ENCODE measurements at places on chromosomes 2 and 18.

DNA sequence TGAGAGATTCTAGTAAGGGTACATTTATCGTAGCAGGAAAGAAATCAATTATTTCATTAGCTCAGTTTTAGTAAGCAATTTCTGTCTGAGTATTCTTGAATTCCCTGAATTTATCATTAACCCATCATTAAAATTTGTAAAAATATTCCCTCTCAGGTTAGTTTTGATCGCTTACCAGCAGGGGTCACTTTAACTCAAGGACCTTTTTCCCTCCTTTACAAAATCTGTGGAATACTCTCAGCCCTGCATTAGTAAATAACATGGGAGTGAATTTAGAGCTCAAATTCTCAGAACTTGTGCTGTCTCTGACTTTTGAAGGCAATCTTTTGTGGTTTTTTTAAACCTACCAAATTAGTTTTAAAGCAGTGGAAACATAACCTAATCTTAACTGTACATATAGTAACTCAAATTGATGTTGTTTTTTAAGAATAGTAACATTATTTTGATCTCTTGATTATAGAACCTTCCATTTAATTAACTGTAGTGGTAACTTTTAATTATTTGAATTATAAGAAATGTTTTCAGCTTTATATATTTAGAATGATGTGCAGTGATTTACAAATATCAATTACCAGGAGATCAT is 97.2 kb downstream of the AGPS start:
- DNase-seq, result no peak

GRCh38 chr18:63148449-63149301 is 170.9 kb downstream of the BCL2 start:
- no peak for DNase-seq

DNA sequence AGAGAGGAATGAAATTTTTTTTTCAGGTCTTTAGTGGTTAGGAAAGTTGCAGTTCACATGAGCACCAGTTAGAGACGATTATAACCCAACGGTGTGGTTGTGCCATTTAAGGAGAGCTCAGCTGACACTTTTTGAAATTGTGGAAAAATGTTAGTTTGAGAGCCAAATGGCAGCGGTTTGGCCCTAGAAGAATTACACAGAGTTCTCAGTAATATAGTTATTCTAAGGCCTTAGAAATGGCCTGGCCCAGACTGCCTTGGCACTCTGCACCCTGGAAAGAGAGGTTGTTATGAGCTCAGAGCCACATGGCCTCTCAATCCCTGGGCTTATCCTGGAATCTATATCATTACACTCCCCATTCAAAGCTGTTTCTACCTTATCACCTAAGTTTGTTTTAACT is 117.4 kb downstream of the RHBDD1 start:
- DNase-seq, result no peak

- DNase-seq, result no peak
These were observed 8.4 kb upstream of the VAPA start for GRCh38 chr18:9905401-9905922.

GRCh38 chr2:148451046-148451445 is 193.5 kb upstream of the EPC2 start:
- DNase-seq, result no peak

- DNase-seq, result no peak
These were observed 103.7 kb downstream of the NCK2 start for GRCh38 chr2:105848367-105848766.

DNA sequence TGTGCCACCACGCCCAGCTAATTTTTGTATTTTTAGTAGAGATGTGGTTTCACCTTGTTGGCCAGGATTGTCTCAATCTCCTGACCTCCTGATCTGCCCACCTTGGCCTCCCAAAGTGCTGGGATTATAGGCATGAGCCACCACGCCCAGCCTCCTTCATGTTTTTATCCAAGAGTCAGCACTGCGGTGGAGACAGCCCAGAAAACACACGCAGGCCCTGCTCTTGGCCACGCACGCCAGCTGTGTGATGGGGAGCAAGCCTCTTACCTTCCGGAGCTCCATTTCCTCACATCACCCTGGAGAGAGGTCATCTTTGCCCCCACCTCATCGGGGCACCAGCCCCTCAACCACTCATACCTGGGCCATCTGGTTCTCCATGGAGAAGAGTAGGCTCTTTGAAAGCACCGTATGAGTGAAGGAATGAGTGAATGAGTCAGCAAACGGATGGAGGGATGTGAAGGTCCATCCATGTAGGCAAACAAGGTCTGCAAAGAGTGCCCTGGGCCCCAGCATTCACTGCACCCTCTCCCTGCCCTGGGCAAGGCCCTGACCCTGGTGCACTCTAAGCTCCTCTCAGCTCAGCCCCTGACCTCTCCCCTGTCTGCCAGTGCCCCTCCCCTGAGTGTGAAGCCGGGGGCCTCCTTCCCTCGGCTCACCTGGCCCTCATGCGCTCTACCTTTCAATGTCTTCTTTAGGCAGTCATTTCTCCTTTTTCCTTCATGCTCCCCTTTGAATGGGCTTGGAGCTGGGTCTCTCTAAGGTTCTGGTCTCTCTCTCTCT is 7.4 kb downstream of the GYPC start:
- no peak for DNase-seq

DNA sequence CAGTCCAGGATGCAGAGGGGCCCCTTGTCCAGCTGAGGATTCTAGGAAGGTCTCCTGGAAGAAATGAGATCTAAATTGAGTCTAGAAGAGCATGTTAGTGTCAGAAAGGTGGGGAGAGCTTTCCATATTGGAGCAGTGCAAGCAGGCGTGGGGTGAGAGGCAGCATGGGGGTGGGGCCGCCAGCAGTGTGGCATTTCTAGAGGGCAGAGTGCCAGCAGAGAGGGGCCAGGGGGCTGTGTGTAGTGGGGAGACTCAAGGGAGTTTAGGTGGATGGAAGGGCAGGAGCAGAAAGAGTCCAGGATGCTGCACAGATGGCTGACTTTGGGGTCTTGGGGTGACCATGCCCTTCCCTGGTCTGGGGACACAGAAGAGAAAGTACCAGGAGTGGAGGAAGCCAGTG is 2.1 kb downstream of the VIL1 start:
- no peak for DNase-seq
